AG08395 (cell line): ENCODE measurements at places on chromosomes 12 and 14.
A peak's percentile ranks its signal among the peaks of the same experiment; 100 is the strongest.

- no peak for DNase-seq
These were observed 225.1 kb downstream of the BCAT1 start for GRCh38 chr12:24723759-24724158.

DNA sequence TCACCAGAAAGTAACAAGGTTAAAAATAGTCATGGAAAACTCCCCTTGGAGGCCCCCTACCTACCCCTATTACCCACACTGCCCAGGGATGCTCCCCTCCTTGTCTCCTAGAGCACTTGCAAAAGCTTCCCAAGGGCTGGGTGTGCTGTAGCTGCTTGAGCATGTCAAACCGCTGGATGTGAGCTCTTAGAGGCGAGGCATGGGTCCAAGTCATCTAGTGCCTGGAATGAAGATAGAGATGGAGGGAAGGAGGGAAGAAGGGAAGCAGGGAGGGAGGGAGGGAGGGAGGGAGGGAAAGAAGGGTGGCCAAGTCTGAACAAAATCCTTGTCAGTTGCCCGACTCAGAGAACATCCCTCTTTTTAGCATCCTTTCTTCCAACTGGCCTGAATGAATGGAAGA is 43.1 kb downstream of the LTBP2 start:
- no peak for DNase-seq

DNA sequence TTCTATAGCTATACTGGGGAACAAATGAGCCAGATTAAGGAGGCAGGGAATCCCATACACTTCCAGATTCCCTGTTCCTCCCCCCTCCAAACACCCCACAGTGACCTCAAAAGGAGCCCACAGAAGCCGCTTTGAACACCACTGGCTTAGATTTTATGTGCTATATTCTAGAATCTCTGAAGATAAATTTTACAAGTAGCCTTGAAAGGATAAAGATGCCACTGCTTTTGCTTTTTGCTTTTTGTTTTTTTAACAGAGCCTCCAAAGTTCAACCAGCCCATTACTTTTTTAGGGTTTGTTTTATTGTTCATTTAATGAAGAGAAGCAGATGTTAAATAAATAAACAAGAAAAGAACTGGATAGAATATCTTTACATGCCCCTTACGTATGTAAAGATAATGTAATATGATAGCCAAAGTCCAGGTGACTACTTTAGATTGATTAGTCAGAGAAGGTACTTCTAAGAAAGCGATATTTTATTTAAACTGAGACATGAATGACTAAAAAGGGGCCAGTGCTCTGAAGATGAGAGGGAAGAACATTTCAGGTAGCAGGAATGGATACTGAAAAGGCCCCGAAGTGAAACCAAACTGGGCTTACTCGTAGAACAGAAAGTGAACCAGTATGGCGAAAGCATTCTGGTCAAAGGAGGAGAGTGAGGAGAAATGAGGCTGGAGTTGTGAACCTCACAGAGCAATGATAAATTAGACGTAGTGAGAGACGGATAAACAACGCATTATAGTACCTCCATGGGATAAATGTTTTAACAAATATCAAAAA is 44.6 kb downstream of the DUSP6 start:
- no peak for DNase-seq

- DNase-seq, result no peak
These were observed 103.3 kb downstream of the NCOR2 start for GRCh38 chr12:124464062-124464461.

DNA sequence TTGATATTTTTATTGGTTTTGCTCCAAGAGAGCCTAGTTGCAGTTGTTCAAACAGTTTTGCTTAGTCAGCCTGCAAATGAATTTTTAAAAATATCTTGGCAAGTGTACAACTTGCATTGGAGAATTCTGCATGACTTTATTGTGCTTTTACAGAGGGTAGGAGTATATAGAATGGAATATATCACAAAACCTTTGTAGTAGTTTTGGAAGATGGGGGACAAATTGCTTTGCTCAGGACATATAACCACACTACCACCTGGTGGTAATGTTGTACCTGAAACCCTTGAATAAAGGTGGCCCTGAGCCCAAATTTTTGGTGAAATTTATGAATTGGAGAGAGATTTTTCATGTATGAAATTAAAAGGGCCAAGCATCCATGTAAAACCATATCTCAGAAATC is 645.2 kb downstream of the MED13L start:
- DNase-seq, result no peak

- DNase-seq, result peak; percentile 40
These were observed 21.0 kb downstream of the TMEM116 start for GRCh38 chr12:111991946-111992345.

DNA sequence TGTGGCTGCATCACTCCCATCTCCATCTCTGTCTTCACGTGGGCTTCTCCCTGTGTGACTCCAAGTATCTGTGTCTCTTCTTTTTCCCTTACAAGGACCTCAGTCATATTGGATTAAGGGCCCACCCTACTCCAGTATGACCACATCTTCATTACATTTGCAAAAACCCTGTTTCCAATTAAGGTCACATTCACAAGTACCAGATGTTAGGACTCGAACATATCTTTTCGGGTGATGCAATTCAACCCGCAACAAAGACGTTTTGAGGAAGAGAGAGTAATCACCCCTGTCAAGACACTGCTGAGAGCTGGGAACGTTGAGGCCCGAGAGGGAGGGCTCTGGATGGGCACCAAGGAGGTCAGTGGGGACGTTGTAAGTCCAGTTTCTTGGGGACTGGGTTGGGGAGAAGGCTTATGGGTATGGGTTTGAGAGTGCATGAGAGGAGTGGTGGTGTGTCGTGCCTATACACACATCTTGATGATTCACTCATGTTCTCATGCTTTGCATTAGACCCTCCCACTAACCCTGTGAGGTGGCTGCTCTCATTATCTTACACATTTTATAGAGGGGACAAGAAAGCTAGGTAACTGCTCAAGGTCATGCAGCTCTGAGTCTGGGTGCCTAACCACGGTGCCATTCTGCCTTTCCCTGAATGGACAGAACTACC is 12.1 kb upstream of the IFI27 start:
- peak; percentile 27 for DNase-seq

DNA sequence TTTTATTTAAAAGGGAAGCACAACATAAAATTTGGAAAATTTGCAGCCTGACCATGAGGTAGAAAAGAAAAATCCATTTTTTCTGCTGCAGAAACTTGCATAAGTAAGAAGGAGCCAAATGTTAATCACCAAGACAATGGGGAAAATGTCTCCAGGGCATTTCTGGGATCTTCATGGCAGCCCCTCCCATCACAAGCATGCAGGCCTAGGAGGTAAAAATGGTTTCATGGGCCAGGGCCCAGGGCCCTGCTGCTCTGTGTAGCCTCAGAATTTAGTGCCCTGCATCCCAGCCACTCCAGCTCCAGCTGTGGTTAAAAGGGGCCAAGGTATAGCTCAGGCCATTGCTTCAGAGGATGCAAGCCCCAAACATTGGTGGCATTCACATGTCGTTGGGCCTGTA is 735.6 kb downstream of the GALC start:
- DNase-seq, result no peak

DNA sequence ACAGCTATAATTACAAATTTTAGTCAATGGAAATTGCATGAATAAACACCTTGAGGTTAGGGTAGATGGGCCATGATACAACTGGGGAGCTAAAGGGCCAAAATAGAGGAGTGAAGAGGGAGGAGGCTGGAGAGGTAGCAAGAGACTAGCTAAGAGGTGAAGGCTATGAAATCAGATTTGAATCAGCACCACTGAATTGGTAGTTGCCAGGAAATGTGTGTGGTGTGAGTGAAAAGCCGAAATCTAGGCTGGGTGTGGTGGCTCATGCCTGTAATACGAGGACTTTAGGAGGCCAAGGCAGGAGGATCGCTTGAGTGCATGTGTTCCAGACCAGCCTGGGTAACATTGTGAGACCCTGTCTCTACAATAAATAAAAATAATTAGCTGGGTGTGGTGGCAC is 22.7 kb downstream of the YY1 start:
- DNase-seq, result no peak

- no peak for DNase-seq
These were observed 91.0 kb downstream of the VRK1 start for GRCh38 chr14:96888158-96888557.

DNA sequence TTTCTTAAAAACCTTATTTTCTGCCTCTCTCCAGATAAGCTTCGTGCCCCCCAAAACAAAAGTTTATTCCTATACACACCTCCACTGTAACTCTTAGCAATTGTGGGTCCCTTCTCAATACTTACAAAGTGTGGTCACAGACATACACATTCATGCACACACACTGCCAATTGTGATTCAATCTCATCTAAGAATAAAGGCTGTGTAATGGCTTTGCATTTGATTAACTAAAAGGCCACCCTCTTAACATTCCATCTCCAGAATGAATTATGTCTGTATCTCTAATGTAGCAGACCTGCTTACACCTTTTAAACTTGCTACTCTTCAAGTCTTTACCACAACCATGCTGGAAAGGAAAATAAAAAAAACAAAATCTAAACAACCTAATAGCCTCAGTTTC is 49.5 kb downstream of the MYF5 start:
- DNase-seq, result no peak

GRCh38 chr14:95043732-95044462 is 113.4 kb downstream of the DICER1 start:
- DNase-seq, result no peak

DNA sequence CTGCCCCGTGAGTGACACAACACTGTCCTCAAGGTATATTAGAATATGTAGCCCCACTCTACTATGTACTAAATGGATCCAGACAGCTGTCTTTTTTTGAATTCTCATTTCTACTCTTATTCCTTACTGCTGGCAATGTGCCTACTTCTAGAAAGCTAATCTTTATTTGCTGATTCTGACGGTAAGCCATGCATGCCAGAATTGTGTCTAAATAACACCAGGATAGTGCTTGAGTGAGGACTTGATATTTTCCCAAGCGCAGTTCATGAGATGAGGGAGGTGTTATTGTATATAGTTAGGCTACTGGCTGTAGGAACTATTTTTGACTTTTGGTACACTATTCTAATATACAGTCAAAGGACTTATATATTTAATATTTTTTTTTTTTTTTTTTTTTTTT is 316.2 kb upstream of the NAV3 start:
- DNase-seq, result no peak

DNA sequence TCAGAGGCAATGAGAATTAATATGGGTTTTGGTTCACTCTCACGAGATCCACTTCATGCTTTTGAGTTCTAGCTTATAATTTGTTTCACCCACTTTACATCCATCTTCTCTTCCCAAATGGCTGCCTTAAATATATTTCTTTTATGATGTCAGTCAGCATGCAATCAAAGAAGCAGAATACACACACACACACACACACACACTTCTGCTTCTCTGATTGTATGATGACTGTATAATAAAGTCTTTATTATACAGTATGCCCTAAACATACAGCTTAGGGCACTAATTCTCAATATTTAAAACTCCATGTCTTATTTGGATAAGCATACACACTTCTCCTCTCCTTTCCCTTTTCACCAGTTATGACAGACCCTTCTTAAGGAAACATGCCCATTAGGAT is 6.7 kb upstream of the ETV6 start:
- DNase-seq, result no peak

- DNase-seq, result no peak
These were observed 86.3 kb downstream of the EML5 start for GRCh38 chr14:88706425-88706824.

- DNase-seq, result no peak
These were observed 259.6 kb downstream of the CCER1 start for GRCh38 chr12:90695415-90695814.

GRCh38 chr12:27595231-27595642 is 71.2 kb downstream of the PPFIBP1 start:
- peak; percentile 68 for DNase-seq

GRCh38 chr14:91317381-91318308 is 73.1 kb upstream of the GPR68 start:
- no peak for DNase-seq

DNA sequence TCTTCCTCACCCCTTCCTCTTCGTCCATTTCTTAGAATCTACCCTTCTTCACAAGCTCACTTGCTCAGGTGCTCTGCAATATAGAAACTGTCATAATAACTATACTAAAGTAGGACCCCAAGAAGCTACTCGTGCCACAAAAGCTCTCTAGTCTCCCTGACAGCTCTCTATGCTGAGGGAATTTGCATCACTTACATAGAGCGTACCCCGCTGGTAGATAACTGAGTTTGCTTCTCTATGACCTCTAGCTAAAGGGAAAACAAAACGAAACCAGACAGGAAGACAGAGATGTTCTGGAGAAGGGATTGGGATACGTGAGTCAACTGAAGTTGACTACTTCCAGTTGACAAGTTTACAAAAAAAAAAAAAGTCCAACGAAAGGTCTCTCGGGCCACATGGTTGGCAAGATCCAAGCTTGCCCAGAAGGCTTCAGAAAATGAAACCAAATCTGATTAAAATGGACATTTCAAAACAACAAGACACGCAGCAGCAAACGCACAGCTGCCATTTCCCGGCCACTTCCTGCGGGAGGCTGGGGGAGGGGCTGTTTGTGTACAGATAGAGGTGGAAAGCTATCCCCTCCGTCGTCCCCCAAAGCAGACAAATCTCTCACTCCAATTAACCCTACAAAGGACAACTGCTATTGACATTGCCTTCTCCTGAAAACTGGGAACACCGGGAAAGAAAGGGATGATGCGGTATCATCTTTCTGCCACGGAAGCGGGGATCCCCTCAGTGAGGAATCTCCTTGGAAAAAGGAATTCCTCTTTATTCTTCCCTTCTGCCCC is 1.3 kb downstream of the BAZ2A start:
- DNase-seq, result peak; percentile 59

DNA sequence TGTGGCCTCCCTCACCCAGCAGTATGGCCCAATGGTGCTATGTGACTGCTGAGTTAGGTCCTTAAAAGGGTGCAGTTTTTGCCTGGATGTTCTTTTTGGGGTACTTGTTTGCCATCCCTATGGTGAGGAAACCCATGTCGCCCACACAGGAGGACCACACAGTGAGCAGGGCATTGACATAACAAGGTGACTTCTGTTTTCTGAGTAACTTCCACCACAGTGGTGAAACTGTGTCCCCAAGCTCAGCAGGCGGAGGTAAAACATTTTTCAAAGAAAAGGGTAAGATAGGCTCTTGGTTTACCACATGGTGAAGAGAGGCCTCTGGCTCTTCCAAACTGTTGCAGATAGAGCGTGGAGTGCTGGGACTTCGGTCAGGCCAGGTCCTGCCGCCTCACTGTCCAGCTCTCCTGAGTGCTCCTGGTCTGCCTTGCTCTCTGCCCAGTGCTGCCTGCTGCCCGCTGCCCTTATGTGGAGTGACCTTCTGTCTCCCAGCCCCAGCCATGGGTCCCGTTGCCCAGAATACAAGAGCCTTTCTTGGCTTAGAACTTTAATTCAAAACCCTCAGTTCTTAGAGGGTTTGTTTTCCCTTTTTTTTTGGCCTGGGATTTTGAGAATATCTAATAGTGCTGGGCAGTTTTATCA is 54.0 kb downstream of the TRAF3 start:
- DNase-seq, result no peak

GRCh38 chr14:55160989-55161388 is 30.4 kb downstream of the DLGAP5 start:
- DNase-seq, result peak; percentile 50
